ENCODE measurements at places on chromosomes 3 and 15.

GRCh38 chr15:65423976-65424679 lies 1.4 kb upstream of the IGDCC4 start:
- no peak for DNase-seq

DNA sequence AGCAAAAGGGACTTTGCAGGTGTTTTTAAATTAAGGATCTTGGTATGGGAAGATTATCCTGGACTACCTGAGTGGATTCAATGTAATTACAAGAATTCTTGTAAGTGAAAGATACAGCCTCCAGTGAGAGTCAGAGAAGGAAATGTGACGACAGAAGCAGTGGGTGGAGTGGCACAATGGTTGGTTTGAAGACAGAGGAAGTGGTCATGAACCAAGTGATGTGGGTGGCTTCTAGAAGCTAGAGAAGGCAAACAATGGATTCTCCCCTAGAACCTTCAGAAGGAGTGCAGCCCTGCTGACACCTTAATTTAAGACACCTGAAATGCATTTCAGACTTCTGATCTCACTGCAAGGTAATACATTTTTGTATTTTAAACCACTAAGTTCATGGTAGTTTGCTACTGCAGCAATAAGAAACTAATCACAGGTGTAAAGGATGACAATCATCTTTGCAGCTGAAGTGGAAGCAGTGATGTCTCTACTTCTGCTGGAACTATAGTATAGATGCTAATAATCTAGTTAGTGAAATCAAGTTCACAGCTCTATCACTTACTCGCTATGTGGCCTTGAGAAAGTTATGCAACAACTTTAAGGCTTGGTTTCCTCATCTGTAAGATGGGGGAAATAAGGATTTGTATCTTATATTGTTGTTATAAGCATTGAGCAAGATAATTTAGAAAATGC lies 403.4 kb upstream of the SUCLG2 start:
- no peak for DNase-seq

DNA sequence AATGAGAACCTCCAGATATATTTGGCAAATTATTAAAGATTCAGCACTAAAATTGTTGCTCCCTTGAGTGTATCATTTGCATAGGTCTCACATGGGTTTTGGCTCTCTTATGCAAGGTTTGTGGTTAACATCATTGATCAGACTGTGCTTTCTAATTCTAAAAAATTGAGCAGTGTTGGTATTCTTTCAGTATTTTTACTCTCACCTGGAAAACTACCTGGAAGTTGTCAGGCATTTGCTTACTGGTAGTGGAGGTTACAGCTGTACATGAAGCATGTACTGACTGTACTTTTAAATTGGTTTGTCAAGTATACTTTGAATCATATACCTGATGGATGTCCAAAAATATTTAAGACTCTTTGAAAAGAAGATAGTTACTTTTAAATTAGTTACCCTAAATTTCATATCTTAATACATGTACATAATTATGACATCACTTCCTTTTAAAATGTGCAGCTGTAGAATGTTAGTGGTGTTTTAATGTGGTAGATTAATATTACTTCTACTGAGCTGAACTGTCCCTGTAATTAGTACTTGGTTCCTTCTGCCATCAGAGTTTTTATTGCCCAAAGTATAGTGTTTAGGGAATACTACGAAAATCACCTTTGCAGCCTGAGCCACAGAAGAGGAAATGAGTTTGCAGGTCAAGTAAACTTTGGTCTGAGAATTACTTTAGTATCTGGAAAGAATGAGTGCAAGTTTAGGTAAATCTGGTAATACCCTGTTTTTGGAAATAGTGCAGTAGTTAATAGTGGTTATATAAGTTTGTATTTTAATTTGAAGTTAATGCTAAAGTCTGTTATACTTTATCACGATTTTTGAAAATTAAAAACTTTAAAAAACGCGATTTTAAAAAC lies 2.8 kb downstream of the CHD2 start:
- DNase-seq: no peak

DNA sequence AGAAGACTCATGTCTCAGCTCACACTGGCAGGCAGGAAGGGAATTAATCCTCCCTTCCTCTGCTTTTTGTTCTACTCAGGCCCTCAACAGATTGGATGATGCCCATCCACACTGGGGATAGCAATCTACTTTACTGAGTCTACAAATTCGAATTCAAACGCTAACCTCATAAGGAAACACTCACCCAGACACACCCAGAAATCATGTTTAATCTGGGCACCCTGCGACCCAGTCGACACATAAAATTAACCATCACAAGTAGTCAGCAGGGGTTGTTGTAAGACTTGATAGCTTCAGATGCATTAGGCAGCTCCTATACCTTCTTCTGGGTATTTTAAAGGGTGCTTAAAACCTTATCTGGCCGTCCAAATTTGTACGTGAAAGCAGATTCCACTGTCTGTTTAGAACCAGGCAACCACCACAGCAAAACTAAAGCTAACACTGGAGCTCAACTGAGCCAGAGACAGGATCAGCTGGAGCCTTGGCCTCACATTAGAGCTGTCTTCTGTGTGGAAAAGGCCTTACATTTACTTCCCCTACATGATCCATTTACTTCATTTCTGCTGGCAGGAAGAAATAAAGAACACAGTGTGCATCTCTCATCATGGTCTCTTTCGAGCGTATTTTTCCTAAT lies 407.3 kb upstream of the PPP2R3A start:
- DNase-seq: no peak

GRCh38 chr3:129421236-129421883 lies 7.1 kb downstream of the EFCAB12 start:
- DNase-seq: no peak

GRCh38 chr3:43786102-43786501 lies 95.4 kb downstream of the ABHD5 start:
- no peak for DNase-seq

DNA sequence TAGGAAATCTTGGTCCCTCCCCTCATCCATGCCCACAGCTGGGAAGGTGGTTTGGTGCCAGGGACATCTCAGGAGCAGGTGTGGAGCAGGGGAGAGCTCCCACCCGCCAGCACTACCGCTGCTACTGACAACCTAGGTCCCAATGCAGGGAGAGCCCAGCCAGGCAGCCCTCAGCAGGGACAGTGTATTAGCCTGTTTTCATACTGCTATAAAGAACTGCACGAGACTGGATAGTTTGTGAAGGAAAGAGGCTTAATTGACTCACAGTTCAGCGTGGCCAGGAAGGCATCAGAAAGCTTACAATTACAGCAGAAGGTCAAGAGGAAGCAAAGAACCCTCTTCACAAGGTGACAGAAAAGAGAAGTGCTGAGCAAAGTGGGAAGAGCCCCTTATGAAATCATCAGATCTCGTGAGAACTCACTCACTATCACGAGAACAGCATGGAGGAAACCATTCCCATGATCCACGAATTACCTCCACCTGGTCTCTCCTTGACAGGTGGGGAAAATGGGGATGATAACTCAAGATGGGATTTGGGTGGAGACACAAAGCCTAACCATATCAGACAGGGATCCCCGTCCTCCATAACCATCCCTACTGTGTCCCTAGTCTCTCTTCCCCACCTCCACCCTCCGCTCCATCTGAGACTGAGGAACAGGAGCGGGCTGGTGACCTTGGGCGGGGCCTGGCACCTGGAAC lies 218.6 kb downstream of the TBC1D2B start:
- no peak for DNase-seq

- no peak for DNase-seq
Measured at GRCh38 chr15:57772223-57772957, 65.9 kb downstream of the POLR2M start.

- DNase-seq: no peak
Measured at GRCh38 chr3:133317866-133318265, 82.0 kb upstream of the BFSP2 start.

DNA sequence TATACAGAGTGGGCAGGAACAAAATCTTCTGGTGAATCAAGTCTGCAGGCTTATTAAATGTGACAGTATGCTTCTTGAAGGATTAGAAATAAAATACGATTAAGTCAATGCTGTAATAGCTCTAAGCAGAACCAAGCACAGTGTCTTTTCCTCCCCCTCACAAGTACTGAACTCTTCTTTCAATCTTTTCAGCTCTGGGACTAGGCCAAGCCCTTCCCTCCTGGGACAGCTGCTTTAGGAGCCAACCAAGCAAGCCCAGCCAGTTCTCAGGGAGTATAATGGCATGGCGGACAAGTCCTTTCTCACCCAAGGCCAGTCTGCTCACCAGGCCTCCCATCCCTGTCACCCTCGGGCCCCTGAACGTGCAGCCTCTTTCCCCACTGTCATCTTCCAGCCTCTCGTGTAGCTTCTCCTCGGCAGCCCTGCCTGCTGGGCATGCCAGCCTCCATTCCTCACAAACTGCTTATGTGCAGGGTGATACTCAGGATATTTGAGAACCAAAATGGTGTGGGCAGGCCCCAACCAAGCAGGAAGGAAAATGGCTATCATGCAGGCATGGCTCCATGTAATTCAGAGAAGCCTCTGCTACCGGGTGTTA lies 8.4 kb upstream of the PPP1R2 start:
- DNase-seq: no peak

DNA sequence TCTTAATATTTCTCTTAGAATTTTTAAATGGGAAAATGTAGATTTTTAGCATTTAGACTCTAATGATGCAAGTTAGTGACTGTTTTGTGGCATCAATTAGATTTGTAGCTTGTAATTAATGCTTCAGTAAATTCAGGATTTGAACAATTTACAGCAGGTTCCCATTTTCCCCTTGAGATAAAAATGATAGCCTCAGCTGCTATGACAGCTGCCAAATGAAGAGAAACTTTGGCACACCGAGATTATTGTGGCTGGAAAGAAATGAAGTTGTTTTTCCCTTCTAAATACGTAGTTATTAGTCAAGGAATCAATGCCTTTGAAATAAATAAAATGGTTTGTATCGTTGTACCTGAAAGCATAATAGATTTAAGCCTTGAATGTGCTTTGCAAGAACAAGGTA lies 206.4 kb upstream of the P2RY1 start:
- no peak for DNase-seq

Measured in HS-27A (cell line).